Eye (tissue), 1 donor: ENCODE measurements at places on chromosomes 2 and 18.

GRCh38 chr2:191957996-191958860, 111.3 kb upstream of the CAVIN2 start:
- peak; percentile 48 for DNase-seq

GRCh38 chr2:98898423-98898841, 37.6 kb downstream of the CRACDL start:
- no peak for DNase-seq

DNA sequence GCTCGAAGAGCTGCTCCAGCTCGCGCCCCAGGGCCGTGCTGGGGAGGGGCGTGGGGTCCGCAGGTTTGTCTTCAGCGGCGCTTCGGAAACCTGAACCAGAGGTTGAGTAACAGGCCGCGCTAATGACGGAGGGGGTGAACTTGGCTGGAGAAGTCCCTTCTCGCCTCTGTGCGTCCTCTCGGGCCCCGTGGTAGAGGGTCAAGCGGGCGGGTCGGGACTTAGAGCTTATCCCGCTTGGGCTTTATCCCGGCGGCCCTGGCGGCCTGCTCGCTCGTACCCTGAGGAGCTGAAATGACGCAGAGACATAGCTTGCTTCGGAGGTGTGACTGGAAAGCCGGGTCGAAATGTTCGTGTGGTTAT, 479 bp downstream of the RNMT start:
- DNase-seq = no peak

- no peak for DNase-seq
These were observed 338.4 kb downstream of the SOCS6 start for GRCh38 chr18:70627182-70627802.

GRCh38 chr18:48792611-48793380, 158.0 kb downstream of the SMAD7 start:
- no peak for DNase-seq

- no peak for DNase-seq
These were observed 1002.5 kb downstream of the CBLN2 start for GRCh38 chr18:71541643-71542042.

- no peak for DNase-seq
These were observed 821.4 kb downstream of the RNF144A start for GRCh38 chr2:7738596-7738995.

DNA sequence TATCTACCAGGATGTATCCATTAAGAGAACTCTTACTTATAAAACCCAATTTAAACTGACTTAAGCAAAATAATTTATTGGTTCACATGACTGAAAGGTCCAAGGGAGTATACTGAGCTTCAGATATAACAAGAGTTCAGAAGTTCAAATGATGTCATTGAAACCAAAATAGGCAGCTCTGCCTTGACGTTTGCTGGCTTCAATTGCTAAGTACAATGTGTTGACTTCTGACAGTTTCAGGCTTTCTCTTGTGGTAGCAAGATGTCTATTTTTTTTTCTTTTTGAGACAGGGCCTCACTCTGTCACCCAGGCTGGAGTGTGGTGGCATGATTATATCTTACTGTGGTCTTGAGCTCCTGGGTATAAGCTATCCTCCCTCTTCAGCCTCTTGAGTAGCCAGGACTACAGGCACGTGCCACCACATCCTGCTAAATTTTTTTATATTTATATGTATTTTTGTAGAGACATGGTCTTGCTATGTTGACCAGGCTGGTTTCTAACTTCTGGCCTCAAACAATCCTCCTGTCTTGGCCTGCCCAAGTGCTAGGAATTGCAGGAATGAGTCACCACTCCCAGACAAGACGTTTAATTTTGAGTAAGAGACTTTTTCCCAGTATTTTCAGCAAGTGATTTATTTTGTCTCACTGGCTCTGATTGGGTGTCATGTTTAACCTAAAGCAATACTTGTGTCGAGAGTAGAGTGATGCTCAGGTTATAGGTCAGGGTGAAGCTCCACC, 184.8 kb downstream of the NR4A2 start:
- DNase-seq = no peak

GRCh38 chr2:105404736-105405135, 5.9 kb upstream of the FHL2 start:
- DNase-seq = no peak

- DNase-seq = no peak
These were observed 87.7 kb upstream of the HAAO start for GRCh38 chr2:42879913-42880737.

DNA sequence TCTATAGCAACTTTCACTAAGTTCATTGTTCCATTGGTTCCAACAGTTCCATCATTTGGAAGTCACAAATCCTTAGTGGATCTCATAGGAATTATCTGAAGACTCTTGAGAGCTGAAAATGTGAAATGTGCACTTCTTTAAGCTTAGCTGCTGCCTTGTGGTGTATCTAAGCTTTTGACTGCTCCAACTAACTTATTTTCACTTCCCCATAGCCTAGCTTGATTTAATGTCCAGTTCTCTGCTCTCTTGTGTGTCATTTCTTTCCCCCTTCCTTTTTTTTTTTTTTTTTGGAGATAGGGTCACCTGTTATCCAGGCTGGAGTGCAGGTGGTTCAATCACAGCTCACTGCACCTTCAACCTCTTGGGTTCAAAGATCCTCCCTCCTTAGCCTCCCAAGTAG, 34.9 kb upstream of the CD302 start:
- DNase-seq = no peak

DNA sequence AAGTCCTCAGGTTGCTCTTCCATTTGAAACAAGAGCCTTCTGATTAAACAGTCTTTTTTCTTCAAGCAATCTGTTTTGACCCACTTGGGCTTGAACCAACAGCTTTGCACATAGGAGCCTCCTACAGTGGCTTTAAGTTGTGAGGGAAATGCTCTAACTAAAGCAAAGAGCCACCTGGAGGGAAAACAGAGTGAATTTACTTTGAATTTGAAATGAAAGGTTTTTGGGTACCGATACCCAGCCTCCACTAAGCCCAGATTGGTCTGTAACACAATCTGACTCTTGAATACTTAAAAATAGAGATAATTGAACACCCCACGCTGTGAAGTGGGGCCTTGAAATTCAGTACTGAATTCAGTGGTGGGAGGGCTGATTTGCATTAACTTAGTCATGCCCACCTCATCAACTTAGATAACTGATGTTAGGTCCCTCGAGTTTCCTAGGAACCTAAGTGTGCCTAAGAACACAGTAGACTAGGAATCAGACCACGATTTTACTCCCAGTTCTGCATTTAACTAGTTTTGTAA, 56.3 kb upstream of the ACVR1C start:
- no peak for DNase-seq

DNA sequence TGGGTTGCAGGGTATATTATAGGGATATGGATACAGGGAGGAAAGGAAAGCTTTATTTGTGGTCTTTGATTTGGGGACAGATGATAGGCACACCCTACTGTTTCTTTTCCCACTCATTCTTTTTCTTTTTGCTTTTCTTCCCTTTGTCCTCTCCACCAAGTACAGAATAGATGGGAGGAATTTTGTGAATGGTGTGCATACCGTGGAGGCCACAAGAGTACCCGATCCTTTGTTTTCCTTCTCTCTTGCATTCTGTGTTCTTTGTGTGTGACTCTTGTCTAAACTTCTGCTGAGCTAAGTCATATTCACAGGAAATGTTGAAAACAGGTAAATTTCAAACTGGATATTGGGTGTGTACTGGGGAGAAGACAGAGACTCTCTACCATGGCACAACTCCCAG, 321.4 kb upstream of the SLC8A1 start:
- DNase-seq = no peak

- no peak for DNase-seq
These were observed 311.9 kb upstream of the RAB6C start for GRCh38 chr2:129667577-129667976.

GRCh38 chr2:141384676-141385075, 746.1 kb downstream of the LRP1B start:
- DNase-seq = no peak

GRCh38 chr2:72889991-72890390, 2.8 kb downstream of the SPR start:
- DNase-seq = no peak

DNA sequence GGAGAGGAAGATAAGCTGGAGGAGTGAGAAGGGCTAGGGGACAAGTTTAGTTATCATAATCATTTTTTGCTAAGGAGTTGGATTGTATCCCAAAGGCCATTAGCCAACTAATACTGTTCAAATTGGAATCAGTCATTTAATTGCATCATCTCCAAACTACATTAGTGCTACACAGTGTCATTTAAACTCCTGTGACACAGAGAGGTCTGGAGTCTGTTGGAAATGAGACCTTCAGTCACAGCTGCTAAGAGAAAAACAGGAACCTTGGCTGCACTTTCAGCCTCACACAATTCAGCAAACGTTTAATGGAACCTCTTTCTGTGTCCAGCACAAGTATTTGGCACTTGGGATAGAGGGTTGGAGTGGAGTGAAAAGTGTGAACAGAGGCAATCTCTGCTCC, 175.5 kb upstream of the MGAT5 start:
- DNase-seq = no peak

DNA sequence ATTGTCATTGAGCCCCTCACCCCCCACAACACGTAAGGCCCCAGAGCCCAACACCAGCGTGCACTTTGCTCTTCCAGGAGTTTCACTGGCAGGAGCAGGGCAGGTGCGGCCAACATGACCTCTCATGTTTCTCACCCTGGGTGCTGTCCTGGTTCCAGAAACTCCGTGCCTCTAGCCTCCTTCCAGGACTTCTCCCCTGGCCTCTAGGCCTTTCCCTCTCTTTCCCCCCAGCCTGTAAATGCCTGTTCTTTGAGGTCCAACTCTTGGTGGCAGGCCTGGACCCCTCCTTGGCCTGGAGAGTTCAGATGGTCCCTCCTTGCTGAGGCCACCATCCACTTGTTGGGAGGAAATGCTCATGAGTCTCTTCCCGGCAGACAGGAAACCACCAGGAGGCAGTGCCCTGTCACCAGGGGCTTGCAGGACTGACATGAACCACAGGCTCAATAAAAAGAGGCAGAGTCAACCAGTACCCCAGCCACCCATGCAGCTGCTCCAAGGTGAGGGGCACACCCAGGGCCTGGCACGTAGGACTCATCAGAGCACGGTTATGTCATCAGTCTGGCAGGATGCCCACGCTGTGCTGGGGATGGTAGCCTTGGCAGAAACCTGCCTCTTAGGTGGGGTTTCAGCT, 1.5 kb downstream of the MALL start:
- no peak for DNase-seq

DNA sequence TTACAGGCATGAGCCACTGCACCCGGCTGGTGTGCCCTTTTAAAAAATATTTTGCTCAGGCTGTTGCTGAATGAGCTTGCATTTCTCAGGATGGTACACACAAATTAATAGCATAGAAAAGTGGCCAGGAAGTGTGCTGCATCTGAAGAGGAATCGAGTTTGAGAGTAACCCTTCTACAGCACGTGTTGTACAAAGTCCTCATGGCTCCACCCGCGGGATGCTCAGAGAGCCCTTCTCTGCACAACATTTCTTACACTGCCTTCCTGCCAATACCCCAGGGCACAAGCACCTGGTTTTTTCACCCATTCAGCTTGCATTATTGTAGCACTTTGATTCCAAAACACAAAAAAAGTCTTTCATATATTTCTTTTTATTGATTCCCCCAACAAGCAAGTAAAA, 90.1 kb upstream of the NEDD4L start:
- DNase-seq = no peak

GRCh38 chr2:24898122-24899109, 21.6 kb downstream of the ADCY3 start:
- DNase-seq = no peak

DNA sequence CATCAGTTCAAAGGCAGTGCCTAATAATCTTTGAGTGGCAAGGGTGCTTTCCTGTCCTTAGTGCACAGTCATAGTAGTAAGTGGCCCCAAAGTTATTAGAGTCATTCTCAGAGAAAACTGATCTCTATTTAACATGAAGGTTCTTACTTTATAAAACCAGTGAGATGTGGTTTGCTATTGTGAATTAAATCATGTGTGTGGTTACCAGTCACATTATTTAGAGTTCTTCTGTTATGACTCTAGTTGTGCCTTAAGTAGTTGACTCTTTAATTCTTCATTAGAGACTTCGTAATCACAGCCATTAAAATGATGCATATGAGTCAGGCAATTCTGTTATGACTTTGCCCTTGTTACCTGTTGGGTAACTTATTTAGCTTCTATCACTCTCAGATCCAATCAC, 1392.9 kb upstream of the ACVR2A start:
- no peak for DNase-seq

GRCh38 chr2:102238039-102238756, 51.4 kb downstream of the IL1RL2 start:
- no peak for DNase-seq

DNA sequence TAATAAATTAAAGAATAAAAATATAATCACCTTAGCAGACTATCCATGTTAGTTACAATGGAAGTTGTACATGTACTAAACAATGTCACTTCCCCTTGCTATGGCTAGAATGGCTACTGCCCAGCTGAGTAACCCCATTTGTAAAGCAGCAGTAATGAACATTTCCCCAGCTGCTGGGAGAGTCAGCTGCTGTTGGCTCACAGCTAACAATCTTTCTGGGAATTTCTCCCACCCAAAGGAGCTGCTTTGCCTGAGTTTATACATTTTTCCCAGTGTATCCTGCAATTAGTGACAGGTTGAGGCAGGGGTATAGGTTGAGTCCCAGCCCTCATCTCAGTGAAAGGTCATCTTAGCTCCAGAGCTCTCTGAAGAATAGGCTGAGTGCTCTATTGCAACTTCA, 665.6 kb upstream of the KLHL29 start:
- no peak for DNase-seq

GRCh38 chr2:114661971-114662939, 219.8 kb downstream of the DPP10 start:
- DNase-seq = peak; percentile 76

GRCh38 chr2:26562811-26563645, 78.1 kb downstream of the CIB4 start:
- peak; percentile 47 for DNase-seq

GRCh38 chr18:21702602-21703001, 2.0 kb downstream of the ABHD3 start:
- DNase-seq = peak; percentile 3

DNA sequence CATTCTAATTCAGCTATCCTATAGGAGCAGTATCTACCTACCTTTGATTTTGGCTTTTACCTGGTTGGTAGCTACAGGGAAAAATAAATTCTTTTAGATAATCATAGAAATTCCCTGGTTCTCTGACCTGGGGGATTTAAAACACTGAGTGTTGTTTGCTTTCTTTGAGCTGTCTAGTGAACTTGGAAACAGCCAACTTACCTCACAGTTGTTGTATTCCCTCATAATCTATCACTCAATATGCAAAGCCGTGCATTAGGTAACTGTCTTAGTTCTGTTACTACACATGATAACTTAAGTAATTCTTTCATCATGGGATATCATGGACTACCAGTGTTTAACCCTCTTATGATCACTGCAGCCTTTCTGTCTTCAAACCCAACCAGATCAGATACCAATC, 127.8 kb downstream of the TTC27 start:
- no peak for DNase-seq

DNA sequence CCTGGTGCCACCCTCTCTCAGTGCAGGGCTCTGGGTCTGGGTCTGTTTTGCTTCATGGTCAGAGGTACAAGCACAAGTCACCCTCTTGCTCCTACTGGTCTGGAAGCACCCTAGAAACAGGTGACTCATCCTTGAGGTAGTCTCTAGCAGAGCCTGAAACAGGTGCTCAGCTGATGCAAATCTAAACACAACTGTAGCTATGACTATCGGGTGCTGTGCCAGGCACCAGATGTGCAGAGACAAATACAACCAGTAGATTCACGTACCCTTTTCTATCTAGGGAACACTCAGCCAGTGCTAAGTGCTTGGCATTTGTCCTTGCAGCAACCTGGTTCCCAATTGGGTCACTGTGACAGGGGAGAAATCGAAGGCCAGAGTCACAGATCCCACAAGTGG, 140.9 kb upstream of the MYCN start:
- DNase-seq = no peak
